Cortex of kidney (tissue), 1 donor: ENCODE measurements at places on chromosomes 13 and 19.

GRCh38 chr13:40522282-40522681 is 144.2 kb downstream of the FOXO1 start:
- no peak for DNase-seq

- no peak for DNase-seq
Measured at GRCh38 chr13:42389041-42389440, 117.1 kb downstream of the AKAP11 start.

DNA sequence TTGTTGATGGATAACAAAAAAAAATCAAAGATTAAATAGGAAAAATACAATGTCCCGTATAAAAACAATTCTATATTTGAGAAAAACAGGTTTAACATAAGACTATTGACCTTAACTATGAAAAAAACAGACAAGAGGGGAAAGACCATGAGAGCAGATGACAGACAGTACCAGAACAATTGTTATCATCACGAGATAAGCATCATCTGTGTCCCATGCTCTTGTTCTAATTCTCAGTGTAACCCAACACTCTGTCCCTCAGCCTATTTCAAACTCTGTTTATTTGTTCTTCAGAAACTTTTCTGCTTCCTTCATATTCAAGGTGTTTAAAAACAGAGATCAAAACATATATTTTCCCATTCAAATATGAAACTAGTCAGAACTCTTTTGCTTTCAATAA is 216.4 kb downstream of the PCDH9 start:
- no peak for DNase-seq

DNA sequence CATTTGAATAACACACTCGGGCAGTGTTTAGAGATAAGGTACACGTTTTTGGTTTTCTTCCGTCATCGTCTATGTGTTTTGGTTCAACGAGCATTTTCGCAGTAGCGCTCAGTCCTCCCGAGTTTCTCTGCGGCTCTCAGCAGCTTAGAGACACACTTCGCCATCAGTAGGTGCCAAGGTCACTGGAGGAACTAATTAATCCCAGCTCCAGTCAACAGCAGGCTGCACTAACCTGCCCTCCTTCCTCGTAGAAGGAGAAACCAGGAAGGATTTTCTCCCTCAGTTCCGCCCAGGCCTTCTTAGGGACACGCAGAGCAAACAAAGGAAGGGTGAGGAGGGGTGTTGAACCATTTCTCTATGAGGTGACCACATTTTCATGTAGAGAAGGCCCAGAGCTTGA is 12.6 kb downstream of the MBNL2 start:
- no peak for DNase-seq

GRCh38 chr19:45253396-45254027 is 2.4 kb downstream of the MARK4 start:
- no peak for DNase-seq

DNA sequence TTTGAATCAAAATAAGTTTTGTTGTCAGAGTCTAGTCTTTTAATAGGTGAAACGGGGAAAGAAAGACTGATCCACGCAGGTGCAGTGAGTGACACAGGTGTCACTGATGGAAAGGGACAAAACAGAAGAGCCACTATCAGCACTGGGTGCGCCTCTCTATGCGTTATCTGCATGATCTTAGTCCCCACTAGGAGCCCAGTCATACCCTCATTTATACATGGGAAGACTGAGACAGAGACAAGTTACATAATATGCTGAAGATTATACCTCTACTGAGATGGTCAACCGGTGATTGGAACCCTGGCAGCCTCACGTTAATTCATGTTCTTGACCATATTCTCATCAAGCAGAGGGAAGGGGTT is 3.4 kb downstream of the LRCH1 start:
- no peak for DNase-seq

DNA sequence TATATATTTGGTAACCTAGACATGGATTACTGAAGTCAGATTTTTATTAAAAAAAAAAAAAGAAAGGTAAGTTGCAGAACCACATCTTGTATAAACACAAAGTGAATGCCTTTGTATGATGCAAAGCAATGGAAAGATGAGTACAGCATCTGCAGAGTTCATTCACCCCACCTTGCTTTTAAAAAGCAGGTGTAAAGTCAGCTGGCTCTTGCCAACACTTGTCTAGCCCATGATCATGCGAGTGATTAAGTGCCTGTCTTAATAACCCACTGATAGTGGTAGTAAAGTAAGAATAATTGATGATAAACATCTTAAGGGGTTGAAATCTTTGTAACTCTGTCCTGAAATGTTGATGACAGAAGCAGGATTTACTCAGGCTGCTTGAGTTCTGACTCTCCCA is 710.4 kb downstream of the EFNB2 start:
- no peak for DNase-seq

DNA sequence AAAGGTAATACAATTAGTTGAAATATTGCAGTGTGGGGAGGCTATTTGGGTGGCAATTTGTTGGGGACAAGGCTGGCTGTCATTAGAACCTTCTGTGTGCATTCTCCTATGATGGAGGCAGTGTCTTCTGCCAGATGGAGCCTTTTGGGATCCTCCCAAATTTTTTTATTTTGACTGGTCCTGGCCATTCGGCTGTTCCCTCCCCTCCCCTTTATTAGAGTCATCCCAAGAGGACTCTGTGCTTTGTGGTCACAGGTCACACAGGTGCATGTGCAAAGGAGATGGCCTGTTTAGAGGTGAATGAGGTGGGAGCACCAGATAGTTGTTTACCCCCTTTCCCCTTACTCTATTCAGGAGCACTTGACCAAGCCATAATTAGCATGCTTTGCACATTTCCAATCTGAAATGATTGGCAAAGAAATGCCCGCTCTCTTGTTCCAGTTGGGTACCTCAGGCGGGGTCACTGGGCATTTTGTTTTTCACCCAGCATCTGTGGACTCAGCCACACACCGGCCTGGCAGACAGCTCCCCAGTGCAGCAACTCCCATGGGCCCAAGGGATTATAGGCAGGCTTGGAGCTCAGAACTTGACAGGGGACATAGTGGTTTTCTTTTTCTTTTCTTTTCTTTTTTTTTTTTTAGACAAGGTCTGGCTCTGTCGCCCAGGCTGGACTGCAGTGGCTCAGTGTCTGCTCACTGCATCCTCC is 19.8 kb downstream of the GATAD2A start:
- no peak for DNase-seq

DNA sequence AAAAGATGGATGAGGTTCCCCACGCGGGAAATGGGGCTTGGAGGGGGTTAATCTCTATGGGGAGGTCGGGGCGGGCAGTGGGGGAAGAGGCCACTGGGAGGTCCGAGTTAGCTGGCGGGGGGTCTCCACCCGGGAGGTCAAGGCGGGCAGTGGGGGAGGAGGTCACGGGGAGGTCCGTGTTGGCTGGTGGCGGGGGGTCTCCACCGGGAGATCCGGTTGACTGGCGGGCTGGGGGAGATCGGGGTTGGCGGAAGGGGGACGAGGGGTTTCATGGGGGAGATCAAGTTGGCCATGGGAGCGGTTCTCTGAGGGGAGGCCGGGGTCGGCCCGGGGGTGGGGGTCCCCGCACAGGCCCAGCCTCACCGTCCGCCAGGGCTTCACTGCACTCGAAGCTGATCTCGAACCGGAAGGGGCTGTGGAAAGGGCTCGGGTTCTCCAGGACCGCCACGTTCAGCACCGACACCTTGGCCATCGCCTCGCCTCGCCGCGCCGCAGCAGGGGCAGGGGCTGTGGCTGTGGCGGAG is 342 bp downstream of the ASF1B start:
- no peak for DNase-seq

GRCh38 chr13:112889351-112890290 is 79.4 kb upstream of the MCF2L start:
- DNase-seq, result no peak

- peak; percentile 43 for DNase-seq
Measured at GRCh38 chr19:51926784-51927741, at the start of gene ZNF613. Gene ZNF613 (plus strand): TSS chr19:51927472. CDS start chr19:51936221, 8,749 bp downstream.

DNA sequence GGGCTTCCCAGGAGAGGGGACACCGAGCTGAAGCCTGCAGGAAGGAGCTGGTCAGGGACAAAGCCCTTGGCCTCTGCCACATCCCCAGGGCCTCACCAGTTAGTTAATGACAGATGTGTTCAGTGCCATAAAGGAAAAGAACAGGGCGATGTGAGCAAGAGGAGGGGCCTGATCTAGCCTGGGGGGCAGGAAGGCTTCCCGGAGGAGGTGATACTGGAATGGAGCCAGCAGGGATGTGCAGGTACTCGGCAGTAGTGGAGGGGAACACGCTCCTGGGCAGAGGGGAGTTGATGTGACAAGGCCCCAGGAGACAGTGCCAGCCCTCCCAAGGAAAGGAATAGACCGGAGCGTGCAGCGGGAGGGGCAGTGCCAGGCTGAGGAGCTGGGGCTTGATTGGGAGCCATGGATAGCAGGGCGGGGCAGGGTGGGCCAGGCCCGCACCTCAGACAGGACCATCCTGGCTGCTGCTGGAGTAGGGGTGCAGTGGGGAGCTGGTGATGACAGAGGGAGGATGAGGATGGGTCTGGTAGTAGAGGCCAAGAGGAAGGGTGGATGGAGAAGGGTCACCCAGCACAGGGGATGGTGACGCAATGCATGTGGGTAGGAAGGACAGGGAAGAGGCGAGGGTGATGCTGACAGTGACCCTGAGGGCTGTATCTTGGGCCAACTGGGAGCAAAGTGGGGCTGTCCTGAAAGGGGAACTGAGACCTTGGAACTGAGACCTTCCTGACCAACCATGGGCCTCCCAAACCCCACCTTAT is 4.1 kb downstream of the C19orf33 start:
- DNase-seq, result no peak

GRCh38 chr19:3494051-3494450 is 6.4 kb downstream of the DOHH start:
- no peak for DNase-seq

- DNase-seq, result no peak
Measured at GRCh38 chr13:76314495-76314894, 571.7 kb downstream of the KCTD12 start.

DNA sequence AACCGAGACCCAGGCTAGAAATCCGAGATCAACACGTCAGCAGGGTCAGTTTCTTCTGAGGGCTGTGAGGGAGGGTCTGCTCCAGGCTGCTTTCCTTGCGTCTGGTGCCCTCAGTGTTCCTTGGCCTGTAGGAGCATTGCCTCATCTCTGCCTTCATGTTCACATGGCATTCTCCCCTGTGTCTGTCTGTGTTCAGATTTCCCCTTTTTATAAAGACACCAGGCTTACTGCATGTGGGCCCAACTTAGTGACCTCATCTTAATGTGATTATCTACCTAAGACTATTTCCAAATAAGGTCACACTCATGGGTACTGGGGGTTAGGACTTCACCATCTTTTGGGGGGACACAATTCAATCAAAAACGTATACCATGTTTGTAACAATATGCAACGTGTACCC is 57.2 kb upstream of the C1QTNF9 start:
- DNase-seq, result no peak
